ENCODE measurements at places on chromosomes 7 and 10.

- no peak for DNase-seq
These were observed 11.0 kb upstream of the ZNF107 start for GRCh38 chr7:64654796-64655548.

DNA sequence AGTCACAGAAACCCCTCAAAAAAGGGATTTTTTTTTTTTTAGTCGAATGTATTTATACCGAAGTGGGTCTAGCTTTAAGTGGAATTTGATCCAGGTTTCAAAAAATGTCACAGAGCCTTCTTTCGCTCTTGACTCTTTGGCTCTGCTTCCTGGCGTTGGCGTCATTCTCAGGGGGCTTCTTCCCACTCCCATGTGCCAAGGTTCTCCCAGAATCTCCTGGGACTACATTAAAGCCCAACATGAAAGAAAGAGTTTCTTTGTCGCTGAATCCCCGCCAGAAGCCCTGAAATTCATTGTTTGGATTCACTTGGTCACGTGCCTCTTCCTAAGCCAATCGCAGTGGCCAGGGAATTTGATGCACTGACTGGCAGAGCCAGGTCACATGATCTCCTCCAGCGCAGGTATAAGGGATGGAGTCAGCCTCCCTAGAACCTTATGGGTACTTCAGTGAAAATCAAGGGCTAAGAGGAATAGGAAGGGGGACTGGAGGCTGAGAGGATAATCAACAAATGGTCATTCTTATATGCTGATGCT lies 101.2 kb downstream of the RPS24 start:
- DNase-seq: peak; percentile 63

DNA sequence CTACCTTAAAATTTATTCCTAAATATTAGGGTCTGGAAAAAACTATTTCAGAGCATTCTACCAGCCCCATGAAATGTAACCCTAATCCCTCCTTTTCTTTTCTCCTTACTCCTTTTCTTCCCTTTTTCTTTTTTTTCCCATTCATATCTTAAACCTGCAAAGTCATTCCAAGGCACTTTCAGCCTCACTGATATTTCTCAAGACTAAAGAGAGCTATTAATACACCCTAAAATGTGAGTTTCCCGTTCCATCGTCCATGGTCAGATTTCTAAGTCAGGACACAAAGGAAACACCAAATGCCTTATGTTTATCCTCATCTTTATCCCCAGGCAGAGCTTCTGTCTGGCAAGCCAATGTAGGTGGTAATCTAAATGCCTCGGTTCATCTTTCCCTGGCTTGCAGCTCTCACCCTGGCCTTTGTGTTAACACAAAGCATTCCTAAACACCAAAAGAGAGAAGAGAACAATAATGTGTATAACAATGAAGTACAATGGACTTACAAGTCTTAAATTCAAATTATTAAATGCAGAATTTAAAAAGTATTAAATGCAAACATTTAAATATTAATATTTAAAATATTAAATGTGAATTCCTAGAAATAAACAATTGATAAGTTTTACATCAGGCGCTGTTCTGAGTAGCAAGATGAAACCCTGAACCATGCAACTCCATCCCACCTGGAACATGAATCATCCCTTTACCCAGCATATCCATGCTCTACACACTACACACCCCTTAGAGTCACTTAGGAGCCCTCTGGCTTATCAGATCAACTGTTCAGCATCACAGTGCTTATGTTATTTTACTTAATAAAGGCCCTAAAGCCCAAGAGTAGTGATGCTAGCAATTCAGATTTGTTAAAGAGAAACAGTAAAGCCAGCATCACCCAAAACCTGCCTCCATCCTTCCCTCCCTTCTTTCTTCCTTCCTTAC lies 26.8 kb downstream of the MICU1 start:
- DNase-seq: no peak

GRCh38 chr10:33412653-33413361 lies 78.3 kb upstream of the NRP1 start:
- DNase-seq: no peak

DNA sequence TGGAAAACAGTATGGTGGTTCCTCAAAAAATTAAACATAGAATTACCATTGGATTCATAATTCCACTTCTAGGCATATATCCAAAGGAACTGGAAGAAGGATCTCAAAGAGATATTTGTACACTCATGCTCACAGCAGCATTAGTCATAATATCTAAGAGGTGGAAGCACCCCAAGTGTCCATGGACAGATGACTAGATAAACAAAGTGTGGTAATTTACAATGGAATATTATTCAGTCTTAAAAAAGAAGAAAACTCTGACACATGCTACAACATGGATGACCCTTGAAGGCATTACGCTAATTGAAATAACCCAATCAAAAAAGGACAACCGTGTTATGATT lies 594.2 kb downstream of the KCNMA1 start:
- no peak for DNase-seq

Measured in NCI-H2171 (cell line).